Kasumi-1 (cell line): ENCODE measurements at places on chromosomes 6 and 20.

DNA sequence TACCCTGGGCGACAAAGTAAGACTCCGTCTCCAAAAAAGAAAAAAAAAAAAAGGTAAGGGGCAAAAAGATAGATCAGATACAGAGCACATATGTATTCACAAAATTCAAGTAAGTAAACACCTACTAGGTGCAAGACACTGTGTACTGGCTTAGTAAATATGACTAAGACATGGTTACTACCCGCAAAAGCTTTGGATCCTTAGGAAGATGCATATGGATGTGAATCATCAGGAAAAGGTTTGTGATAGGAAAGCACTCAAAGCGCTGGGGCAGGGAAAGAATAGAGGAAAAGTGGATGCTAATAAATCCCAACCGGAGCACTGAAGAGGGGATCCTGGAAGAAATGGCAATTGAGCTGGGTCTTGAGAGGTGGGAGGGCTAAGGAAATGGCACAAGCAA lies 118.8 kb upstream of the FAM184A start:
- no peak for DNase-seq

GRCh38 chr20:53935344-53936084 lies 134.9 kb downstream of the BCAS1 start:
- DNase-seq: no peak

DNA sequence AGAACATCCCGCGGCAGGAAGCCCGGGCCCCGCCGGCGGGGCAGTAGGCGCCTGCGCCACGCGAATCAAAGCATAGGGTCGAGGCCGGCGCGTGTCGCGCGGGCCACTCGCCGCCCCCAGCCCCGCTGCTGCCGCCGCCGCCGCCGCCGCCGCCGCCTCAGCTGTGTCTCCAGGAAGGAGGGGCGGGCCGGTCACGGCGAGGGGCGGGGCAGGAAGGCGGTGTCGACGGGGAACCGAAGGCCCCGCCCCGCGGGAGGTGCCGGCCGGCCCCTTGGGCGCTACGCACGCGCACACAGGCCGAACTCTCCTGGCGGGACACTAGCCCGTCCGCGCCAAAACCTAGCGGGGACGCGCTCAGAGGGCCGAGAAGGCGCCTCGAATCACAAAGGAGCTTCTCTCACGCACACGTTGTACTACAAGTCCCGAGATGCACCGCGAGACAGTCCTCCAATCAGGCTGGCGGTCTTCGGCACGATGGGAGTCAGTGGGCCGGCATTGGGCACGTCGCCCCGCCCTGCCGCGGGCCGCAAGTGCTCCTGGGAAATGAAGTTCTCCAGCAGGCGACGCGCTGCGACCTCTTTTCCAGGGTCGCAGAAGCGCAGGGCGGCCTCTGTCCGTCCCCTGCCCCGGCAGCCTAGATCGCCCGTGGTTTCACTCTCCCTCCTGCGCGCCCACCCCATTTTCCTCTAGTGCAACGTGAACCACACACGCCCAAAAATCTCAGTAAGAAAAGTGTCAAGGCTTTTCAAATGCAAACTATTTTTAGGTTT lies at the start of gene RALGAPA2:
Gene RALGAPA2 (minus strand): TSS at position 171 of the 770 bp plus-strand sequence. CDS start 164 bp downstream, at position 7.
- DNase-seq: peak; percentile 95

DNA sequence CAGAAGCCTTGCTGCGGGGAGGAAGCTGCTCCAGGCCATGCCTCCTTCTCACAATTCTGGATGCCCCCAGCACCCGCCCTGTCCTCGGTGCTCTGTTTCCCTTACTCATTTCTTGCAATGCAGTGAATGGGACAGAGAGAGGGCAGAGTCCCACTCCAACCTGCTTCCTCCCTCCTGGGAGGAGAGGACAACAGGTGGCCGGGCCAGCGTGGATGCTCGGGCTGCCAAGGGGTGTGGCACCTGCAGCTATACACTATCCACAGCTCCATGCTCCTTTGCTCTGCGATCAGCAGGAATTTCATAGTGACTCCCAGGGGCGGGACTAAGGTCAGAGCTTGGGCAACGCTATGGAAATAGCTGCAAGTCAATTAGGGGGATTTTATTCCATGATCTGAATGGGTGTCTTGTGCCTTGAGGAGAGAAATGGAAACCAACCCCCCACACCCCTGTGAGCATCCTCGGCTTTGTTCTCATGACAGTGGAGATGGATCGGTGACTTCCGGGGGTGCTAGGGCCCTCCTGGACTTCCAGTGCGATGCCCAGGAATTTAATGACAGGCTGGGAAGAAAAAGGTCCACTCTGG lies 192.5 kb downstream of the MYLK4 start:
- DNase-seq: no peak

DNA sequence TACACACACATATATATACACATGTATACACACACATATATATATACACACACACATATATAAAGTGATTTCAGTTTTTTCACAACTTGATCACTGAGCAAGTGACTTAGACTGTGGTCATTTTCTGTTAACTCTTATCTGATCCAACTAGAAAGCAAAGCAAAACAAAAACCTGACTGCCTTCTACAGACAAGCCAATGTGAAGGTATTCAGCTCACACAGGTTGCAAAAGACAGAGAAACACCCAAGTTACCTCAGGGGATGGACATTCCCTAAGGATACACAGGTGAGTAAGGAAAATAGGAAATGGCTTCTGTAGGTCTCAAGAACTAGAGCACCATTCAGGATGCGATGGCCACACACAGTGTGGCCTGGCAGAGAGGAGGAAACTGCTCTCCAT lies 58.4 kb upstream of the IER3 start:
- no peak for DNase-seq

DNA sequence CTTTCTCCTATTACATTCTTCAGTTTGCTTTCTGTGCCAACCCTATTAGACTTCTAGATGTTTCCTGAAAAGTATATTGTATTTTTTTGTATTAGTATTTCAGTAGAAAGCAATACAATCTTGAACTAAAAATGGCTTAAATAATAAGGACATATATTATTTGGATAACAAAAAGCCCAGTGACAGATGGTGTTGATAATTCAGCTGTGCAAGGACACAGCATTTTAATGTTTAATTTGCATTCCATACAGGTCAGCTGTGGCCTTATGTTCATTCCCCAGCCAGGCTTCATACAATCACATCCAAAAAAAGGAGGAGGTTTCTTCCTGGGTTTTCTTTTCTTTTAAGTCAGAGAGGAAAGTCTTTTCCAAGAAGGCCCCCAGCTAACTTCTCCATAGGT lies 236.9 kb downstream of the CD109 start:
- no peak for DNase-seq

DNA sequence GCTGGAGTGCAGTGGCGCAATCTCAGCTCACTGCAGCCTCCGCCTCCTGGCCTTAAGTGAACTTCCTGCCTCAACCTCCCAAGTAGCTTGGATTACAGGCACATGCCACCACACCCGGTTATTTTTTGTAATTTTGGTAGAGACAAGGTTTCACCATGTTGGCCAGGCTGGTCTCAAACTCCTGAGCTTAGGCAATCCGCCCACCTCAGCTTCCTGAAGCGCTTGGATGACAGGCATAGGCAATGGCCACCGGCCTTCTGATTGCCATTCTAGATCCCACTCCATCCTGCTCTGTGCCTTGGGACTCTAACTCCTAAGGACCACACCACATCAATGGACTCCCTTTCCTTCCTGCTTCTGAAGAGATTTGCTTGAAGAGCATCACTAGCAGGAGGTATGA lies 60.6 kb downstream of the SEL1L2 start:
- no peak for DNase-seq
